ENCODE measurements at places on chromosomes 6 and 20.
A peak's percentile ranks its signal among the peaks of the same experiment; 100 is the strongest.

DNA sequence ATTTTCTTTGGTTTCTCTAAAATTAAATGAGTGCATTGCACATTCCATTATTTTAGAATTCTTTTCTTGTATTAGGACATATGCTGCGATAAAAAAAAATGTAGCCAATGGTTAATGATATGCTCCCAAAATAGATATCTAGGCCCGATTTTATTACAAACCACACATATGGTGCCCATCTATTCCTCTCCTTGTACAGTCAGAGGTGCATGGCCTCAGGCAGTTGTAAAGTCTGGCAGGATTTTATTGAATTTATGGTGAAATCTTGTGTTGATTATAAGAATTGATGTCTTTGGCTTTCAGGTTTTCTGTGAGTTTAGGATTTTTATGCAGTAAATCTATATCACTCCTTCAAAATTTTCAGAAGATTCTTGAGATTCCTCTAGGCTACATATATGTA, 192.2 kb downstream of the RFPL4B start:
- DNase-seq: no peak

DNA sequence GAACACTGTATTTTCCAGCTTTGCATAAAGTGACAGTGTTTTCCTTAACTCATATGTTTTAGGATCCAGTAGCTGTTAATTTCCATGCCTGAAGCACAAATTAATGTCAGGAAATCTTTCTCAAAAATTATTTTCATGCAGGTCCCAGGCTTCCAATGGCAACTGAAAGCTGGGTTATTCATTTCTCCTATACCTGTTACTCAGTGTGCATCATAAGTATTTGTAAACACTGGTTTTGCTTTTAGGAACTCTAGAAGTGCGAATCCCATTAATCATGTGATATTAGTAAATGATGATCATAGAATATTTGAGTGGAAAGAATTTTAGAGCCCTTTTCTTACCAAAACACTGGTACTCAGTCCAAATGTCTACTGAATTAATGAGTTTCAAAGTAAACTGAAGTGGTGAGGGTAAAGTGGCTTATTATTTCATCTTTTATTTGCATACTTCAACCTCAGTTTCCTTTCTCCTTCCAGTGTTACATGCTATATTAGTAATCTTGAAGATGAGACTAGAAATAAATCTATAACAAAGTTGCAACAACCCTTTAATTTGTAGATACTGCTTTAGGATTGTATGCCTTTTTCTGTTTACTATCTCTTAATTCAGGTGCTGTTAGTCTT, 124.0 kb downstream of the ZFAND3 start:
- no peak for DNase-seq

- no peak for DNase-seq
Observed at GRCh38 chr6:36650848-36651478, 27.6 kb upstream of the CDKN1A start.

- DNase-seq: no peak
Observed at GRCh38 chr6:170317718-170318117, 11.2 kb downstream of the FAM120B start.

- DNase-seq: no peak
Observed at GRCh38 chr6:129704708-129705107, 5.3 kb downstream of the ARHGAP18 start.

DNA sequence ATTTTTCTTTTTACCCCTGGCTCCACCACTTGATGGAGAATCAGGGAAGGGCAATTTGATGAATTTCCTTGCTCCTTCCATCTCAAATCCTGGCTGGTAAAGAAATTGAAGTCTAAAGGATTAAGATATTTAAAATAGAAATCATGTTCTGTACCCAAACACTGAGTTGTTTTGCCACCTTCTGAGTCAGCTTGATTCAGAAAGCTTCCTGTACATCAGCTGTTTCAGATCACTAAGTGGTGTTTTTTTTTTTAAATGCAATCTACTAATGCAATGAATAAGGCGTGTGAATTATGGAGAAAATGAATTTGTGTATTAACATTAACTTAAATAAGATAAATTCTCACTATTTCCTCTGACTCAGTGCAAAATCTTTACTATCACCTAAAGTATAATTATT, 11.5 kb upstream of the POPDC3 start:
- no peak for DNase-seq

- peak; percentile 37 for DNase-seq
Observed at GRCh38 chr6:41646026-41646795, 7.9 kb downstream of the MDFI start.

- no peak for DNase-seq
Observed at GRCh38 chr20:40639132-40639531, 49.9 kb downstream of the MAFB start.

GRCh38 chr20:13515796-13516558, 122.8 kb downstream of the TASP1 start:
- no peak for DNase-seq

GRCh38 chr6:3813150-3813780, 35.9 kb upstream of the FAM50B start:
- DNase-seq: peak; percentile 69

DNA sequence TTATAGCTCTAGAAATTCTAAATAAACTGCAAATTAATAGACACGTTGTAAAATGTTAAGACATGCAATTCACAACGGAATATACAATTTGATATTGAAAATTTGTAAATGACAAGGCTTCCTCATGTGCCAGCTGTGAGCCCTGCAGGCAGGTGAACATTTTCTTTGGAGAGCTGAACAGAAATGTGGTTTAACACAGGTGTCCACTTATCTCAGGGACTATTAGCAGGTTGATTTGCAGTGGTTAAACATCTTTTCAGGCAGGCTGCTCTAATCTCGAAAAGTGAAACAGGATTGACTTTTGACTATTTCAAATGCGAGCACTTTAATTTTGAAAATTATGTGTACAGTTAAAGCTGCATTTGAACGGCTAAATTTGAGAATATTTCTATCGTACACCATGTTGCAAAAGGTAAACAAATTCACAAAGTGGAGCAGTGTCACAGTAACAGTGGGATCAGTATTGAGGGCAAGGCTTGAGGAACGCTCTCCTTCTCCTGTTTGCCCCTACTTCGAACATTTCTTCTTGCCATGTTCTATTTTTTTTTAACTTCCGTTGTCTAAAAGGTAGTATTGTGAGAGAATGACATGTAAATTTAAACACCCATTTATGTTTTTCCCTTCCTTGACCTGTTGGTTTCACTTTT, 210.8 kb downstream of the CDKAL1 start:
- DNase-seq: no peak

DNA sequence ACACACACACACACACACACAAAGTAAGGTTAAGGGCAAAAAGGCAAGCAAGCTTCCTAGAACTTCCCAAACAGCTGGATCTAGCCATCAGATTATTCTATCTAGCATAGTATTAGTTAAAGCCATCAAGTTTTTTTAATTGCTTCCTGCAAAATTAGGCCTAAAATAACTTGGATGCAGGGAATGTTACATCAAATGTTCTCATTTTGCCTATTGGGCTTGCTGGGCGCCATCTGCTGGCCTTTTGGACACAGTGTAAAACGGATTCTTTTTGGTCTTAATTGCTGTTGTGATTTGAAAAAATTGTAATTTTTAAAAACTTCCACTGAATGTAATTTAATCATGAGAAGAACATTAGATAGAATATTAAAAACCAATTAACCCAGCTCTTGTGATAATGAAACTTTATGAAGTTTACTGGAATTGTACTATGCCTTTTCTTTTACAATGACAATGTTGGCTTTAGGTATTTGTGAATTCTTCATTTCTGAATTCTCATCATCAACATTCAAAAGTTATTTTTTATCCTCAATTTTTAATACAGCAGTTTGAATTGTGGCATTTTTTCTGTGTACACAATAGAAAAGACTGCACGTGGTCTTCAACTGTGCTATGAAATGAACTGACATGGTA, 6.8 kb downstream of the MKKS start:
- peak; percentile 92 for DNase-seq

DNA sequence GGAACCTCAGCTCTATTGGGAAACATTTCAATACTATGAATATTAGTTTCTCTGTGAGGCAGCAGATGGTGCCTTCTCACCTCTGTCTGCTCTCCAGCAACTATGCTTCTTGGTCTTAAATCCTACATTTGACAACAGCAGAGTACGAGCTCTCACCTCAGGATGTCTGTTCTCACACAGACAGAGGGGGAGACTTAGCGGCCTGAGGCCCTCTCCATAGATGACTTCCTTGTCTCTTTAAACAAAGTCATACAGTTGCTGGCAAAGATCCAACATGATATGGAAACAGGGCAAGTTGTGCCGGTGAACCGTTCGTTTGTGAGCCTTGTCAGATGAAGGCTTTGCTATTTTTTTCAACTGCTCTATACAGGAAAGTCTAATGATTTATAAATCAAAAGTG, 43.7 kb upstream of the GABRR1 start:
- DNase-seq: no peak

GRCh38 chr20:46237227-46237626, 71.1 kb downstream of the CDH22 start:
- DNase-seq: no peak

- DNase-seq: no peak
Observed at GRCh38 chr20:56542489-56543030, 9.5 kb downstream of the FAM209B start.

DNA sequence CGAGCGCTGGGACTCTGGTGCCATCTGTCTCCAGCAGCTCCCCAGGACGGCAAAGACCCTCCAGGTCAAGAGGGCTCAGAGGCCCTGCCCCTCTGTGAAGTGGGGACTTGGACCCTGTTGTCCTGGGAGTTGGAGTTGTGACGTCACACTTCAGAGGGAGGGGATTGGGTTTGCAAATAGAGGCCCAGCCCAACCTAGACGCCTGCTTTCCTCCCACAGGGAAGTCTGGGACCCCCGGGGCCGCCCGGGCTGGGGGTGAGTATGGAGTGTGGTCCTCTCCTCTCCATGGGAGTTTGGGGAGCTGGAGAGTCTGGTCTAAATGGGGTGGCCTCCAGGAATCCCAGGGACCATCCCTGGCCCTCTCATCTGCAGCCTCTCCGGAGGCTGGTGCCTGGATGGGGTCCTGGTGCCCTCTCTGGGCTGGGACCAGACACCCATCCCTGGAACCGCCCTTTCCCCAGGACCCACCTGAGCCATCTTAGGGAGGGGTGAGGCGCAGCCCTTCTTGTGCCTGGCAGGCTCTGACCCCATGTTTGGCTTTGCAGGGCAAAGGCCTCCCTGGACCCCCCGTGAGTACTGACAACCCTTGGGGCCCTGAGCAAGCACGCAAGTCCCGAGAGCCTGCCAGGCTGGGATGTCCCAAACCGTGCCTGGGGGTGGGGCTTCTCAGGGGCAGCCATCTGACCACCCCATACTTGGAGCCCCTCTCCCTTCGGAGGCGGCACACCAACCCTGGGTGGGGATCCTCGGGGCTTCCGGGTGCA, 4.3 kb downstream of the COL9A3 start:
- no peak for DNase-seq

GRCh38 chr20:48897305-48898010, 24.1 kb upstream of the ARFGEF2 start:
- DNase-seq: no peak

DNA sequence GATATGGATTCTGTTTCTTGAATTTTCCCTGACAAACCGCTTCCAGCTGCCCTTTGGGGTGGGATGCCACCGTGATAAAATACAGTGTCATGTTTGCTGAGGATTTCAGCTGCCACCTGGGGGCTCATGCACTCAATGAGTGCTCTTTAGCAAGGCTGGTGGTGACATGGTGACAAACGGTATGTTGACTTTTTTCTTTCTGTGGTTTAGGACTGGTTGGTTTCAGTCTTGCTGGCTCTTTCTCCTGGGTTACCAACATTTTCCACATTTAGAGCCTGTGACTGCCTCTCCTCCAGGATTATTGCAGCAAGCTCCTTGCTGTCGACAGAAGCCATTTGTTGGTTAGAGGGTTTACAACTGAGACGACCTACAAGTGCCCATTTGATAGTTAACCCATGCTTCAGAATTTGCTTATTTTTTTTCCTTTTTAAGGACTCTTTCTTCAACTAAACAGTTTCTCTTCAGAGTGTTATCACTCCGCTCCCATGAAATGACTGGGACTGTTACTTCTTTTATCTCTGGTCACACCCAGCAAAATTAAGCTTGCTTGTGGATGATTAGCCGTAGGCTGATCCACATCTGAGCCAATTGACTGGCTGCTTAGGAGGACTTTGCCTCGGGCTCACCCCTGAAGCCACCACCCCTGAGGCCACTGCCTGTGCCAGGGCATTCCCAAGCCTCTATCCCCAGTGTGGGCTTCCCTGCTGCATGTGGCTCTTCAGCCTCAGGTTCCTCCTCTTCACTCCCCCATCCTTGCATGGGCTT, 48.4 kb upstream of the CDYL start:
- DNase-seq: no peak

GRCh38 chr6:160734627-160735026, 32.6 kb downstream of the PLG start:
- DNase-seq: no peak

DNA sequence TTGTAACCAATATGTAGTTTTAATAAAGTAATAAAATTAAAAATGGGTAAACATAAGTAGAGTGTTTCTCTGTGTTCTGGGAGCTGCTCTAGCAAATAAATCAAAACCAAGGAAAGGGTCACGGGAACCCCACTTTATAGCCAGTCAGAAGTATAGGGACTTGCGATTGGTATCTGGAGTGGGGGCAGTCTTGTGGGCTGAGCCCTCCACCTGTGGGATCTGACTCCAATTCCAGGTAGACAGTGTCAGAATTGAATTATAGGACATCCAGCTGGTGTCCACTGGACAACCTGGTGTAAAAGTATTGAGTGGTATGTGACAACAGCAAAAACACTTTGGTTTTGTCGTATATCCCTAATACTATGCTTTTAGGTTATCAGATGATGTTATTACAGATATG, 14.5 kb downstream of the SOD2 start:
- DNase-seq: no peak

DNA sequence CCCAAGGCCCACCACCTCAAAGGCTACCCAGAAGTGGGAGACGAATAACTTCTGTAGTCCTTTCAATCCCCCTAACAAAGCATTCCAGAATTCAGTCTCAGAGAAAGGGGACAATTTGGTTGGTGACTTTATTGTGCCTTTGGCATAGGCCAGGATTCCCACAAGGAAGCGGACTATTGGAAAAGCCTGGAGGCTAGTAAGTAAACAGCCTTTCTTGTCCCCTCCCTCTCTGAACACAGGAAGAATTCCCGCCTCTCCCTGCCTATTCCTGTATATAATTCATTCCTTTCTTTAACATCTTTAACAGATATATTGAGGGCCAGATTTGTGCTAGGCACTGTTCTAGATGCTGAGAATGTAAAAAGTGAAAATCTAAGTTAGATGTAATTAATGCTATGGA, 36.1 kb downstream of the RNF8 start:
- no peak for DNase-seq

DNA sequence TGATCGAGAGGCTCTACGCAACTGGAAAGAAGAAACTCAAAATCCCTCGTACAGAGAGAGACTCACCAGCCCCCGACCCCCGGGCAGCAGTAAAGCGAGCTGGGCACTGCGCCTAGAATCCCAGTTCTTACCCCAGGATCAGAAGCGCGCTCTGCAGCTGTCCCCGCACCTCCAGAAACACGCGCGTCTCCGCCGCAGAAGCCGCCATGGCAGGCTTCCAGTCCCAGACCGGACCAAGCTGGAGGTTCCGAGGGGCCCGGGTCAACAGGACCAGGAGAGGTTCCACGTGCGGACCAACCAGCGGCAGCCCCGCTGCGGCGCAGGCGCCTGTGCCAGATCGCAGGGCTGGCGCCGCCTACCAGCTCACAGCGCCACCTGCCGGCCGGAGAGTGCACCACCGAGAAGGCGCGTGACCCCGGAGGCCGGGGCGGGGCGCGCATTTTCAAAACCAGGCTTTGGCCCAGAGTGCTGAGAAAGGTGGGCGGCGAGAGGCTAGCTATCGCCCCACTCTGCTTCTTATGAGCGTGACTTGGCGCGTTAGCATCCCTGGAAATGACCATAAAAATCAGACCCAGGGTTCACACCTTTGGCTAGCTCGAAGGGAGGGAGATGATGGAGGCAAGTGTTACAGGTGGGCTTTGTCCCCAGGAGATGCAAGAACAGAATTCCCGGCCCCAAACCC, at the start of gene UBE3D:
TSS of gene UBE3D (minus strand) at position 331 of the 682 bp plus-strand sequence. CDS start at position 208, 123 bp downstream.
- DNase-seq: peak; percentile 96
